ENCODE measurements at places on chromosomes 16 and 17.

DNA sequence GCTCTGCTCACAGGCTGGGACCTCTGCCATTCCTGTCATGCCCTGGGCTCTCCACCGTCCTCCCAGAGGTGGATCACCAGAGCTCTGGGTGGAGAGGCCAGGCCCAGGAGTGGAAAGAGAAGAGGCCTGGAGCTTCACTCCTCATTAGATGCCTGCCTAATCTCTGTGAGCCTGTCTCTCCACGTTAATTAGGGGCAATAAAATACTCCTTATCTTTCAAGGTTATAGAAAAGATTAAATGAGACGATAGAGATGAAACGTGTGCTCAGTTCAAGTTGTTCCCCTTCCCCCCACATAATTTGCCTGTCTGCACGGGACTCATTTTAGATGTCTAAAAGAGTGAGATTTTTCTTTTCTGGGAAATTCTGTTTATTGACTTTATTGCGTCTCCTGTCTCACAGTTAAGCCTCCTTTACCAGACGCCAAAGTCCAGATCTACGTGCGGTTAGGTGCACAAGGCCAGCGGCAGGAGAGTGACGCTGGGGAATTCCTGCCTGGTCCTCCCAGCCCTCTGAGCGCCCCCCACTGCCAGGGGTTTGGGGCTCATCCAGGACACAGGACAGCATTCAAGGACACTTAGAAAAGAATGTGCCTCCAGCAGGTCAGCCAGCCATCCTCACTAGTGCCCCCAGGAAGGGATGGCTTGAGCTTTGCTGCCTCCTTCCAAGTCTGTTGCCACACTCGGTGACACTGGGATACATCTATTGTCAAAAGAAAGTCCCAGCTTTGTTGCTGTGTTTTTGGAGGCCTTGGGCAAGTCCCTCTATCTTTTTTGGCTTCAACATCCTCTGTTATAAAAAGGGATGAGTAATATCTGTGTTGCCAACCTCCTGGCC, 42.3 kb downstream of the TBX4 start:
- no peak for DNase-seq

- no peak for DNase-seq
Measured at GRCh38 chr17:64081802-64082799, 47.8 kb downstream of the ERN1 start.

- no peak for DNase-seq
Measured at GRCh38 chr17:68460146-68460545, 2.9 kb upstream of the WIPI1 start.

DNA sequence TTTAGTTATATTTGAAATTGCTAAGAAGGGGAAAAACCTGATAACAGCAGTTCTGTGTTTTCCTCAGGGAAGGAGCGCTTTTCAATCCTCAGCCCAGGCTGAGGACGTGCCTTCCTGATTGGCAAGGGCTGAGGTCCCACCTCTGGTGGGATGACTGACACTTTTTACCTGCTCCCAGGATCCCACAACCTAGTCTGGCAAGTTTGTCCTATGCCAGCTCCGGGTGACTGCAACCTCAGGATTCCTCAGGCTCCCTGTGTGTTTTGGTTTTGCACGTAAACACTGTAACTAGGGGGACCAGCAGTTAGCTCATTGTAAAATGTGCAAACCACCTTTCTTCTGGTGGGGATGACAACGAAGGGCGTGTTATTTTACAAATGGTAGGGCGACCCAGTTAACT, 7.5 kb downstream of the MARCHF10 start:
- no peak for DNase-seq

- DNase-seq, result no peak
Measured at GRCh38 chr16:83215406-83216001, 588.7 kb downstream of the CDH13 start.

GRCh38 chr16:14378131-14378551, 251.9 kb downstream of the PARN start:
- DNase-seq, result no peak

GRCh38 chr16:8565498-8565897, 24.8 kb downstream of the TMEM114 start:
- no peak for DNase-seq

- DNase-seq, result no peak
Measured at GRCh38 chr16:75099075-75099667, 17.4 kb downstream of the LDHD start.
